ENCODE measurements at places on chromosomes 3 and 15.

DNA sequence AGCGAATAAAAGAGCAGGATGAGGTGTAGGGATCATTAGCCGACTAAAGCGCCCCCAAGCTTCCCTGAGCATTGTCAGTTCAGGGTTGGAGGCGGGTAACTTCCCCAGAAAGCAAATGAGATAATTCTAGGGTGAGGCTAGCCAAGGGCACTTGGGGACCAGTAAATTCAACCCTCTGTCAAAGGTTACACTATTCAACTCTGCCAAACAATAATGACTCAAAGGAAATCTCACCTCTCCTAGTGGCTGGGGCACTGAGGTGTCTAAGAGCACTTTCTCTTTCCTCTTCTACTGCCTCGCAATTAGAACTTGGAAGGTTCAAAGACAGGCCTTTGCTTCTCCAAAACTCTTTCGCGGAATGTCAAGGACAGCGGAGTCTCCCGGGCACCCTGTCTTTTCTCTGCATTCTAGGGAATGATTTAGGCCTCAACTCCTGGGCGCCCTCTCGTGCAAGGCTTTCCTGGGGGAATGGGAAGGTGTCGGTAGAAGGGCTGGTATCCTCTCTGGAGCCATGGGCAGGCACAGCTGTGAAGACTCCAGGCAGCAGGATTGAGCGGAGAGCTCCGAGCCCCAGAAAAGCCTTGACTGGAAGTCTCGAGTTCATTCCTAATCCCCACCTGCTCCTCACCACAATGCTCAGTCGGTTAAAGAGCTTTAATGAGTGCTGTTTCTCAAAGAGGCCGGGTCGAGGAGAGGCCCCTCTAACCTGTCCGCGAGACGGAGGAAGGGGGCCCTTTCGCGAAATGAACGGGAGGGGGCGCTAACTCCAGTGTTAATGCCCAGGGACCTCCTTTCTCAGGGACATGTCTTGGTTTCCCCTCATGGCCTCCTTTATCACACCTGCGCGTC lies 21.9 kb downstream of the ZIC4 start:
- DNase-seq = no peak

DNA sequence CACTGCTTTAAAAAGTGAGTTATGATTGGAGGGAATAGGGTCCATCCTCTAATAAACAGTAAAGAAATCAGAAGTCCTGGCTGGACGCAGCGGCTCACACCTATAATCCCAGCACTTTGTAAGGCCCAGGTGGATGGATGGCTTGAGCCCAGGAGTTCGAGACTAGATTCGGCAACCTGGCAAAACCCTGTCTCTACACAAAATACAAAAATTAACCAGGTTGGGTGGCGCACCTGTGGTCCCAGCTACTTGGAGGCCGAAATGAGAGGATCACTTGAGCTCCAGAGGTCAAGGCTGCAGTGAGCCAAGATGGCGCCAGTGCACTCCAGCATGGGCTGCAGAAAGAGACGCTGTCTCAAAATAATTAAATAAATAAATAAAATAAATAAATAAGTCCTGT lies 171.2 kb downstream of the POTEB3 start:
- no peak for DNase-seq

- no peak for DNase-seq
Observed at GRCh38 chr15:60183366-60183765, 179.3 kb downstream of the FOXB1 start.

DNA sequence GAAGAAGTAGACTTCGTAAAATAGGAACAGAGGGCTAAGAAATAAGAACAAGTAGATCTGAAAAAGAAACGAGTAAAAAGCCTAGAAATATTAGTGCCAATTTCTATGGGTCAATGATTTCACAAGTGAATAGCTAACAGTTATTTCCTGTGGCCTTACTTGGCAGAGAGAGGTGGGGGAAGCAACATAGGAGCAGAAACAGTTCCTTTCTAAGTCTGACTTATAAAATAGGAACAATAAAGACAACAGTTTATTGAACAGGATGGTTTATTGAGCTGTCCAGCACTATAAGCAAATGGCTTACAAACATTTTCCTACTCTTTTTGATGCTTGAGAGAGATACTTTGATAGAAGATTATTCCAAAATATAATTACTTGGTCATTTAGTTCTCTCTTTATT lies 37.9 kb downstream of the AGTR1 start:
- no peak for DNase-seq

DNA sequence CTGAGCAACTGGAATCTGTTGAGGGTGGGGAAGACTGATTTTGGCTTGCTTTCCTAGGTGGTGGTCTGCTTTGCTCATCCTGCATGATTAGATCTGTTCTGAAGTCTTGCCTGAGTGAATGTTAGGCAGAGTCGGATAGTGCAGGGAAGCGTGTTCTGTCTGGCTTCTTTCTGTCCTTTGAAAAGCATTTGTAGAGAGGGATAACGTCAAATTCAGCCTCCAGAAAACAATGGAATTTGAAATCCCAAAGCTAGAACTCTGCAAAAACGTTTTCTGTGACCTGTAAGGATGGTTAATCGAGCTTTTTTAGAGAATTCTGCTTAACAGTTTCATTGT lies 1.4 kb downstream of the GLCE start:
- DNase-seq = peak; percentile 4

GRCh38 chr3:152540120-152540519 lies 271.4 kb downstream of the MBNL1 start:
- no peak for DNase-seq

- DNase-seq = no peak
Observed at GRCh38 chr3:146134348-146135117, 26.5 kb downstream of the PLOD2 start.

GRCh38 chr3:183584246-183584913 lies 28.9 kb upstream of the KLHL6 start:
- peak; percentile 88 for DNase-seq

DNA sequence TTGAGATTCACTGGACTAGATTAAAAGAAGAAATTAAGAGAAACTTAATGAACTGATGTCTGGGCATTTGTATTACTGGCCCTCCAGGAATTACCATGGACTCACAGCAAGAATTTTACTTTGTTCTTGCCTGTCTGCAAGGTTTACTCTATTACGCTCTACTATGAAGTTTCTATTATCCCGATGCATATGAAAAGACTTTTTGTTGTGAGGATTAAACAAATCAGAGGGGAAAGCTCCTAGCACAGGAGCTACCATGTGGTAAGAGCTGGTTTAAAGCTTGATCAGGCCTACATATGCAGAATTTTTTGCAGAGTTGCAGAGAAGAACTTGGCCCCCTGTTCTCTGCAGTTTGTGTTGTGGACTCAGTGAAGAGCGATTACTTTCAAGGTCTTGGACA lies 61.7 kb upstream of the PTX3 start:
- no peak for DNase-seq

- no peak for DNase-seq
Observed at GRCh38 chr15:74170071-74170844, 3.3 kb upstream of the ISLR start.

DNA sequence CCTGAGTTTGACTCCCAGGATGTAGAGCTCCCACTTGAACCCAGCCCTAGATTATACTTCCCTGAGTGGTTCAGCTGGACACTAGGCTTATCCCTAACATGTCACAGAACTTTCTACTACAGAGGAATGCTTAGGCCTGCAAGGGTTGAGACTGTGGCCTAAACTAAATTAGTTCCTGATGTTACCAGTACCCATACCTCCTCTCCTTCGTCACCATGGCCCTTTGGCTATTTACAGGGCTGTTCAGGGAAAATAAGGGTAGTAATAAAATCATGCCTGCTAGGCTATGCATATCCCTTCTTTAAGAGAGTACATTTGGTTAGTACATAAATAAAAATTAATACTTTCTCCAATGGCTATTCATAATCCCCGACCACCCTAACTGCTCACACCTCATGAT lies 356.4 kb upstream of the RASGRP1 start:
- no peak for DNase-seq

All from myocyte (in vitro differentiated cells).